ENCODE measurements at places on chromosomes 6 and 20.

GRCh38 chr6:2782825-2783187 is 17.6 kb downstream of the WRNIP1 start:
- no peak for DNase-seq

GRCh38 chr6:30767158-30767943 is 23.0 kb upstream of the IER3 start:
- no peak for DNase-seq

- no peak for DNase-seq
Observed at GRCh38 chr20:53914091-53914780, 156.2 kb downstream of the BCAS1 start.

GRCh38 chr20:26169506-26169905 is 472.9 kb upstream of the ZNF337 start:
- DNase-seq: no peak

DNA sequence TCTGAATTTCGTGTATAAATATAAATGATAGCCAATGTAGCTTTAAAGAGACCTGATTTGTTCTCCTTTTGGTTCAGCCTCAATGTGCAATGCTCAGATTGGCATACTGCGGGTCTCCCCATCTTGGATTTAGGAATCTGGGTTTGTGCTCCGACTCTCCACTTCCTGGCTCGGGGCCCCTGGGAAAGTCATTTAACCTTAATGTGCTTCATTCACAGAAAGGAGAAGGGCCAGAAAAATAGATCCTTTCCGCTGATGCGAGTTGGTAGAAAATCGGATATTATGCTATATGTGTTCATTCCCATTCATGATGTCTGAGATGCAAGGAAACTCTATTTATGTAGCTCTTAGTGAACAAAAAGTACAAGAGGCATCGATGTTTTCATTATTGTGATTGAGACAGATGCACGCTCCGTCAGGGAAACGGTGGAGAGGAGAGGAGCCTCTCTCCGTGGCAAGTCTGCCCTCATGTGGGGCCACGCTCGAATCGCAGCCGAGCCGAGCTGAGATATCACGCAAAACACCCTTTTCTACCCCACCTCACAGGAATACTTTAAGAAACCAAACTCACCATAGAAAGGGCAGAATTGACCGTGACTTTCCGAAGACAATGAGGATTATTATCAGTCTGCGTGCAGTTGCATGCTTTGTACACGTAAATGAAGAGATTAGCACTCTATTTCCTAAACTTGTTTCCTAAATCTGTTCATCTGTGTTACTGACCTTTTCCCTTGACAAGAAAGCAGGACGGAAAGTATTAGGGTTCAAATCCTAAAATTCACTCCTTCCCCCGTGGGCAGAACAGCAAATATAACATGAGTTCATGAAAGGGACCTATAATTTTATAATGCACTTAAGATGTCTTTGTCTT is 136.6 kb downstream of the COL9A1 start:
- DNase-seq: no peak

GRCh38 chr6:29663300-29664042 is 6.6 kb downstream of the MOG start:
- DNase-seq: no peak

- DNase-seq: no peak
Observed at GRCh38 chr6:110756817-110757216, 58.5 kb downstream of the CDK19 start.

- no peak for DNase-seq
Observed at GRCh38 chr6:104558746-104559145, 301.0 kb downstream of the HACE1 start.

Data from activated gamma-delta T cell (primary cell).